ENCODE measurements at places on chromosomes 3 and 15.

- peak; percentile 86 for DNase-seq
Observed at GRCh38 chr3:14962762-14963161, 15.4 kb downstream of the NR2C2 start.

DNA sequence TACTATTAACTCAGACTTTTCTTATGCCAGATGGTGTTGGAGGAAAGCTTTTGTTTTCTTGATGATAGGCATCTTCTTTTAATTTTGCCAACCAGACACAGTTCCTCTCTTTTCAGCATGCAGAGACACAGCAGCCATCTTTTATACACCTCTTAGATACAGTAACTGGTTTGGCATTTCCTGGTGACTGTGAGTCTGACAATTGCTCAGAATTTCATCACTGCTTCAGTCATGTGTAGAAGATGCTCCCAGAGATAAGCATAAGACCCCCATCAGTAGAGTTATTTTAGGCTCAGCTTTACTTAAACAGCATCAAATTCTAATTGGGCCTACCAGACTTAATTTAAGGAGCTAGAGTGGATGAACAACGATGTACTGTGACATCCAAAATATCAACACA, 779.0 kb downstream of the SQOR start:
- DNase-seq, result no peak

DNA sequence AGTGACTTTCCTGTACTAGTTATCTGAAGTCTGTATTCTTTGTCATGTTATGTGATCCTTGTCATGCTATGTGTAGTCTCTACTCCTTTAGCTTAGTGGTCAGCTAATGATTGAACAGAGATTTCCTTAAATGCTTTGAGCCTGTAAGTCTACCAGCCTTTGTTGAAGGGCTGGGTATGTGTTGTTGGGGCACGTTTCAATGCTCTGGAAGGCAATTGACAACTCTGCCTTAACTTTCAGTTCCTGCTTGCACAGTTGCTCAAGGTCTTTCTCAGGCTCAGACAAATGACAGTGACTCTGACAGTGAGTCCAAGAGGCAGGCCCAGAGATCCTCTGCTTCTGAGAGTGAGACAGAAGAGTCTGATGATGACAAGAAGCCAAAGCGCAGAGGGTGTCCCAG, 89.3 kb downstream of the CHD2 start:
- DNase-seq, result no peak

GRCh38 chr3:40170395-40170794, 139.1 kb upstream of the EIF1B start:
- no peak for DNase-seq

- DNase-seq, result no peak
Observed at GRCh38 chr3:71219744-71220638, 363.5 kb downstream of the FOXP1 start.

DNA sequence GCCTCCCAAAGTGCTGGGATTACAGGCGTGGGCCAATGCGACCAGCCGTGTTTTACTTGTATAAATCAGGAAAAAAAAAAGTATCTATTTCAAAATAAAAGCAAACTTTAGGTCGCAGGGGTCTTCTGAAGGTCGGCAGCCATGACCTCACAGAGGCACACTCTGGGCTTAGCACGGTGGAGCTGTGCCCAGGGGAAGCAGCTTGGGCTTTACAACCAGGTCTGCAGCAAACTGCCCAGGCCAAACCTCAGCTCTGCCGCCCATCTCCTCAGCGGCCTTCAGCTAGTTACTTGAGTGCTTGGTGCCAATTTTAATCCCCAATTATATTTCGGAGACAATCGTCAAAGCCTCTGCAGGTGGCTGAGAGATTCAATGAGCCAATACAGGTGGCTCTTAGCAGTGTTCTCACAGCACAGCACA, 30.1 kb downstream of the ZDHHC19 start:
- no peak for DNase-seq

DNA sequence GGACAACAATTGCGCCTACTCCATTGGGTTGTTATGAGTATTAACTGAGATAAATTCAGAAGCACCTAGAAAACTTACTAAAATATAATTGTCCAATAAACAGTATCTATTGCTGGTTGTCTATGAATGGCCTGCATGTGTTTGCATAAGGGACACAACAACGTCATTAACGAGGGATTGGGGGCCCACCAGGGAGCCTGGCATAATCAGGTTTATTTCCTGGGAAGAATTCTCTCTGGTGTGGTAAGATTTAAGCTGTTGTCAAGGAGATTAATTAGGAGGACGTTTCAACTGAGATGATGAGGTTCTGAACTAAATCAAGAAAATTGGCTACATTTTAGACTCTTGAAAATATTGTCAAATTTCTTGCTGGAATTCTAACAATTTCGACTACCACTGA, 176.1 kb upstream of the CDIN1 start:
- no peak for DNase-seq

GRCh38 chr15:54354341-54354740, 376.1 kb downstream of the UNC13C start:
- DNase-seq, result no peak

- DNase-seq, result peak; percentile 41
Observed at GRCh38 chr3:135929670-135930069, 35.9 kb upstream of the PPP2R3A start.

GRCh38 chr15:74420193-74420905, 13.4 kb downstream of the SEMA7A start:
- DNase-seq, result peak; percentile 37

GRCh38 chr3:52446631-52447511, 2.0 kb upstream of the SEMA3G start:
- peak; percentile 56 for DNase-seq

- DNase-seq, result no peak
Observed at GRCh38 chr15:41581110-41581509, 22.1 kb downstream of the TYRO3 start.

GRCh38 chr3:187188931-187189330, 8.4 kb upstream of the RTP1 start:
- no peak for DNase-seq

DNA sequence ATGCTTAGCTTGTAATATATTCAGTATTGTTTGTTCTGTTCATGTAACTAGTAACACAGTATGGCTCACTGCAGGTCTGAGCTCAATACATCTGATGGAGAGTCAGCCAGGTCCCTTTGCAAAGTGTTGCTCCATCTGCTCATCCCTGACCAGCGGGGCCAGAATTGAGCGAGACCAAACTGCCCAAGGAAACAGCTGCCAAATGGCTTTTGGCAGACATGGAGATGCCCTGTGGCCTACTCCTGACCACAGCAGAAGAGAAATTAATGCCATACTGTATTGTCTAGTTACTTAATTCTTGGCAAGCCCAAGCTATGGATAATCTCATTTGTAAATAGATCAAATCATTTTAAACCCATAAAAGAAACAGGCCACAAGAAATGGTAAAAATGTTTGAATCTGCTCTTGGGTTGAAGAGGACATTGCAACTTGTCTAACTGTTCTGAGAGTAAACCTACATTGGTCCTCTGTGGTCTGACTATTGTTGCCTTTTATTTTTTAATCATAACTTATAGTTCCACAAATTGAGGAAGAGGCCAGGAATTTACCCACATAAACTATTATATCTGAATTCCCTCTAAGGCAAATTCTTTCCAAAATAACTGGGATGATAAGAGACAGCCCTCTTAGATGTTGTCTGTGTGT, 209.5 kb downstream of the EBLN2 start:
- no peak for DNase-seq

DNA sequence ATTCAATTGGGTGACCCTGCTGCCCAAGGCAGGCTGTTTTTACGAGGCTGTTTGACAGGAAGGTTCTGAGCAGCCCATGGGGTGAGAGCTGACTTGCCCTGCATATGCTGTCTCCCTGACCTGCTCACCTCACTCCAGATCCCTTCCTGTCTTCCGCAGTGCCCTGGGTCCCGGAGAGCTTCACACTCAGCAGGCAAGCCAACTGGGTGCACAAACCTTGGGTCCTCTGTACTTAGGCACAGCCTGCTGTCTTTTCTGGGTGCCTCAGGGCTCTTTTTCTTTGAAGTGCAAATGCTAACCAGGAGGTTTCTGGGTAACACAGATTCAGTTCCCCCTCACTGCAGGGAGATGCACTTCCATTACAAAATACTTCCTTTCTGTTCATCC, 32.8 kb downstream of the ZXDC start:
- no peak for DNase-seq

- DNase-seq, result peak; percentile 14
Observed at GRCh38 chr15:80662129-80662528, 33.0 kb upstream of the ABHD17C start.

- DNase-seq, result no peak
Observed at GRCh38 chr3:188722963-188723362, 448.8 kb upstream of the TPRG1 start.

GRCh38 chr3:10763817-10764258, 52.2 kb upstream of the SLC6A11 start:
- no peak for DNase-seq

GRCh38 chr3:193655831-193656433, 62.9 kb downstream of the OPA1 start:
- no peak for DNase-seq

DNA sequence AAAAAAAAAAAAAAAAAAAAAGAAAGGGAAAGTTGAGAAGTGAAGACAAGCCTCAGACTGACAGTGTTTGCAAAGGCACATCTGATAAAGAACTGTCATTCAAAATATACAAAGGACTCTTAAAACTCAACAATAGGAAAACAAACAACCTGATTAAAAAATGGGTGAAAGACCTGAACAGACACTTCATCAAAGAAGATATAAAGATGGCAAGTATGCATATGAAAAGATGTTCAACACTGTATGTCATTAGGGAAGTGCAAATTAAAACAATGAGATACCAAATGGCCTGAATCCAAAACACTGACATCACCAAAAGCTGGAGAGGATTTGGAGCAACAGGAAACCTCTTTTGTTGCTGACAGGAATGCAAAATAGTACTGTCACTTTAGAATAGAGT, 48.6 kb downstream of the MCCC1 start:
- no peak for DNase-seq

- DNase-seq, result no peak
Observed at GRCh38 chr3:185152410-185153170, at the start of gene C3orf70. TSS of gene C3orf70 (minus strand) at chr3:185153060. CDS start at chr3:185152823, 237 bp downstream.

- DNase-seq, result no peak
Observed at GRCh38 chr15:63006032-63006878, 36.3 kb upstream of the TPM1 start.

GRCh38 chr15:85044251-85044853, 62.7 kb downstream of the PDE8A start:
- peak; percentile 67 for DNase-seq

DNA sequence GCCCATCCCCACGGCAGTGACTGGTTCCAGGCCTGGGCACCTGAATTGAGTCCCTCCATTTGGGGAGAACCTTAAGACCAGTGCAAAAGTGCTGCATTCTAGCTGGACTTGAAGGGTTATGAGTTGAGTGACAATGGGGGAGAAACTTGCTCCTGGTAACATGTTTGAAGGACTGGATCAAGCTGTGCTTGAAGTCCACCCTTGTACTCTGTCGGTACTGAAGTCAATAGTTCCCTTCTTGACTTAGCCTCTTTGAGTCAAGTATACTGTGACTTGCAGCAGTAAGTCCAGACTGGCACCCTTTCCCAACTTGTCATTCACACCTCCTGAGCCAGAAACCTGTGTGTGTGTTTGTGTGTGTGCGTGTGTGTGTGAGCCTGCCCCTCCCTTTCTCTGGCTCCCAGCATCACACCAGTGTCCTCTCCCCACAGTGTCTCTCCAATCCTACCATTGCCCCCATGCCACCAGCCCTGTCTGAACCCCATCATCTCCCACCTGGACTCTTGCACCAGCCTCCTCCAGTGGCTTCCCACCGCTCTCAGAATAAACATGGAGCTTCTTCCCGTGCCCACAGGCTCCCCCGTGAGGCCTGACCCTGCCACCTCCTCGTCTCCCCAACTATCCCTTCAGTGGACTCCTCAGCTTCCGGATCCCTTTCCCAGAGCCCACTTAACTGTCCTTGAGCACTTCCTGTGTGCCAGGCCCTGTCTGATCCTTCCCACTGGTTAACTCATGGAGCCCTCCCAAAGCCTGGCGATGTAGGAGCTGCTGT, 10.2 kb upstream of the FBLN2 start:
- no peak for DNase-seq

DNA sequence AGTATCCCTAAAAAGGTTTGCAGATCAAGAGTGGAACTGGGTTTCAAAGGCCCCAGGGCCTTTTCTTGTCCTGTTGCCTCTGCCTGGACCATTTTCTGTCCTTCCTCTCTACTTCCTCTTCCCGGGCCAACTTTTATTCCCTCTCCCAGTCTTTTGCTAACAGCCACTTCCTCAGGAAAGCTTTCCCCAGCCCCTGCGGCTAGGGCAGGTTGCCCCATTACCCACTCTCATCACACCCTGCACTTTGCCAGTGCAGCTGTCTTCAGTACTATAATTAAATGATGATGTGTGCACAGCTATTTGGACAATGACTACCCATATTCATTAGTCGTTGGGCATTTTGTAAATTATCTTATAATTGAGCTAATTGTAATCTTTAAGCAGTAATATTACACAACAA, 150.5 kb upstream of the THBS1 start:
- no peak for DNase-seq

DNA sequence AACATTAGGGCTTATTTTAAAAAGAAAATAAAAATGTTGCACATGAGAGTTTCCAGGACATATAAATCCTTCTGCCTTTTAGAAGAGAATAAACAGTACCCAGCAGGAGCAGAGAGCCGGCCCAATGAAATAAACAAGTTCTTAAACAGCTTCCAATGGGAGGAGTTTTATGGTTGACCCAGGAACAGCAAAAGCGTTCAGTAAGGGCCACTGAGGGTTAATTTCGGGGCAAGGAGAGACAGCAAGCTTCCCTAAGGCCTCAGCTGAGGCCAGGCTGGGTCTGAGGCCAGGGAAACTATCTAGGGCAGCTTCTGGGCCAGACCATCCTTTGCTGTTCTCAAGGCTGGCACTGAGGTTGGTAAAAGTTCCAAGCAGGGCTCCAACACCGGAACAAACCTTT, 3.4 kb downstream of the PDZRN3 start:
- DNase-seq, result peak; percentile 5

- DNase-seq, result no peak
Observed at GRCh38 chr15:57167821-57168395, 208.4 kb upstream of the CGNL1 start.

DNA sequence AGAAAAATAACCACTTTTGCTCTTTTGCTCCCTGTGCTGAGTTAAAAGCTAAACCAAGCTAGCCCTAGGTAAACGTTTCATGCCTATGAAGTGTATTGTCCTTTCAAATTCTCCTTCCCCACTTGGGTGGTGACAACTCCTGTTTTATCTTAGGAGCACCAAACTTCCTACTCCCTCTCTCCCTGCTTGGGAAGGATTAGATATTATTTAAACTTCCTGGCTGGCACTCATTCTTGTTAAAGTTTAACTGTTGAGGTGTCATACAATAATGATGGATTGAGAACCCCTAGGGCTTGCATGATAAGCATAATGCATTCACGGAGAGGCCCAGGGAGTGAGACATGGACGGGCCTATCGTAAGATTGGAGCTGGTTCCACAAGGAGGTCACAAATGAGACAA, 29.5 kb downstream of the B4GALT4 start:
- no peak for DNase-seq

- DNase-seq, result peak; percentile 50
Observed at GRCh38 chr3:99765042-99765942, 52.4 kb upstream of the CMSS1 start.

DNA sequence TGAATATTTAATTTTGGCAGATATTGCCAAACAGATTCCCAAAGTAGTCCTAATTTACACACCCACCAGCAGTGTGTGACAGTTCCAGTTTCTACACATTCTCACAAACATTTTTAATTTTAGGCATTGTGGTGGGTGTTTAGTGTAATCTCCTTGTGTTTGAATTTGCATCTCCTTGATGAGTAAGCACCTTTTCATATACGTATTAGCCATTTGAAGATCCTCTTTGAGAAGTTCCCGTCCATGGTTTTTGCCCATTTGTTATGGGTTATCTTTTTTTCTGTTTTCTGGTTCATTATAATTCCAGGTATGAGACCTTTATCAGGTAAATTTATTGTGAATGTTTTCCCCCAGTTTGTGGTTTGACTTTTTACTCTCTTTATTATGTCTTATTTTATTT, 2.3 kb upstream of the TM4SF19 start:
- DNase-seq, result no peak

All from HCEC 1CT (cell line).